ENCODE measurements at places on chromosomes 11 and 22.
A peak's percentile ranks its signal among the peaks of the same experiment; 100 is the strongest.

DNA sequence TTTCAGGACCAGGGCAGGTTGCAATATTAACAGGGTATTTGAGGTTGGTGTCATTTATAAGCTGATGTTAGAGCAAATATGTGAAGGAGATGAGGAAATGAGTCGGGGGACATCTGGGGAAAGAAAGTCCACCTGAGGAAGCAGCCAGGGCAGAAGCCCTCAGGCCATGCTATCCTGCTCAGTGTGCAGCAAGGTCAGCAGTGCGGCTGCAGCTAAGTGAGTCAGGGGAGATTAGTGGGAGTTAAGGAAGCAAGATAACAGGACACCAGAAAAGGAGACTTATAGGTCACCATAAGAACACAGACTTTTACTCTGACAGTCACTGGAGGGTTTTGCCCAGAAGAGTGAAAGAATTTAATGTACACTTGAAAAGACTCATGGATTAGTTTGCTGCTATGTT, 468.9 kb downstream of the NTM start:
- no peak for DNase-seq

DNA sequence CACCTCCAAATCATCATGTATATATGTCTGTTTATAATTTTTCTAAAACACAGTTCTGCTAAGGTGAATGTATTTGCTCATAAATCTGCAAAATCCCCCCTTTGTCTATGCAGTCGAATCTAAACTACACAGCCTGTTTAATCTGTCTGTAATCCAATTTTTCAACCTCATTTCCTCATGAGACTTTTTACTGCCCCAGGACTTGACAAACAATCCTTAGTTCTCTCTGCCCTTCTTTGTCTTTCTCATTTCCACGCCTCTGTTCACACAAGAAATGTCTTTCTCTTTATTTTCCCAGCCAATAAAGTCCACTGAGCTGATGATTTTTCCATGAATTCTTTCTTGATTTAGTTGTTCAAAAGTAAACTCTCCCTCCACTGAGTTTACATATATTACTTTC, 1154.3 kb downstream of the FAM181B start:
- DNase-seq, result no peak

DNA sequence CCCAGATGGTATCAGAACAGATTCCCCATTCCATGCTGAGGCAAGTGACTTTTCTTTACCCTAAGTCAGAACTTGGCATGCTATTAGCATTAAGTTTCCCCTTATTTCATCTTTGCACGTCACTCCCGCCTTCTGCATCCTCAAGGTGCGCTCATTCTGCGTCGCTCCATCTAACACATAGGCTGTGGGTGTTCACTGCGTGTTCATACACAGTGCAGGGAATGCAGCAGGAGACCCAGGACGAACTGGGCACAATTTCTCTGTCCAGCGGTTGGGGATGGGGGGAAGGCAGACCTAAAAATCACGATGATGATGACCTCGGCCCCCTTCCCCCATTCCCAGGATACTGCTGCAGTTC, 19.7 kb upstream of the ACR start:
- no peak for DNase-seq

GRCh38 chr11:104965735-104966134, 2.6 kb downstream of the CASP4 start:
- peak; percentile 54 for DNase-seq

GRCh38 chr22:21759646-21760376, 24.2 kb upstream of the YPEL1 start:
- DNase-seq, result no peak

DNA sequence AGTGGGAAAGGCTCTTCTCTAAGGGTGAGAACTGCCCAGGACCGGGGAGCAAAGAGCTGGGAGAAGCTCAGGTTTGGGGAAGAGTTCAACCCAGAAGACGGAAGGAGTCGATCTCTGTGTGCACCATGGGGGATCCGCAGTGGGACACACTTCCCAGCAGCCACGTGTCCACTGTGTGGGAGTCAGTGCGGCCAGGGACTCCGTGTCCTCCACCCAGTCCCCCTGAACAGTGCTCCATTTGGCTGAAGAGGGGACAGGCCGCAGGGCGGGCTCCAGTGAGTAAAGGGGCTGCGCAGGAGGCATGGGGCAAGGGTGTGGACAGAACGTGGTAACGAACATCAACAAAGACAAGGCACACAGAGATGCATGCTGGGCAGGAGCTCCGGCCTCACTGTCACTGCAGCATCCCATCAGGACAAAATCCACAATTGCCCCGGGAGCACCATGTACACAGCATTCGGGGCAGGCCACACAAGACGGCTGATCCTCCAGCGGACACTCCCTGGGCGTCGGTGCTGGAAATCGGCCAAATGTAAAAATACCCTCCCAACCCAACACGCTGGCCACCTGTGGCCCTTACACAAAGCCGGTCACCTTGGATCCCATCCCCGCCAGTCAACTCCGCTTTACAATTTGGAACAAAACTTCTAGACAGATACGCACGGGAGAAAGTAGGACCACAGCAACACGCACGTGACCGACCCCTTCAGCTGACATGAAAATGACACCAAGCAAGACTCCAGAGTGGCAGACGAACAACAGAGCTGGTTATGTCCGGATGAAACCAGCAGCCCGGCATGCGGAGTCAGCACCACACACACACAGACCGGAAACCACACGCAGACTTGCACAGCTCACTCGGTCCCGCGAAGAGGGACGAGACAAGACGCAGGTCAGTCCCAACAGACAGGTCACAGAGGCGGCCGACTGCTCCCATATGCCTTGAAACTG, 366.8 kb downstream of the SHANK2 start:
- DNase-seq, result no peak
